Neural crest cell (in vitro differentiated cells): ENCODE measurements at places on chromosomes 7 and 10.

GRCh38 chr10:50470345-50470744 is 153.4 kb downstream of the SGMS1 start:
- no peak for DNase-seq

DNA sequence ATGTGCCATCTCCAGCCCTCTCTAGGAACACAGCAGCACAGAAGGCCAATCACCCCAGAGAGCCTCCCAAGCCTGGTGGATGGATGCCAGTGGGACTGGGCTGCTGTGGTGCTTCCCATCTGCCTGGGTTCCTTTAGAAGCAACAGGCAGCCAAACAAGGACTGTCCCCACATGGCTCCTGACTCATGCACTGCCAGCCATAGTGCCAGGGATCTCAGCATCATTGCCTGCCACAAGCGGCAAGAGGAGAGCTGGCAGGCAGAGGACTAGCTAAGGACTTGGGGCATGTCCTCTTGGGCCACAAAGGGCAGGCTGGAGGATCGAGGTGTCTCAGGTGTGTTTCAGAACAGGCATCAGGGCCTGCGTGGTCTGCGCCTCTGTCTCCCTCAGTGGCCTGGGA is 23.4 kb upstream of the FIGNL1 start:
- no peak for DNase-seq

GRCh38 chr10:118397391-118397790 is 55.3 kb upstream of the FAM204A start:
- DNase-seq, result no peak

DNA sequence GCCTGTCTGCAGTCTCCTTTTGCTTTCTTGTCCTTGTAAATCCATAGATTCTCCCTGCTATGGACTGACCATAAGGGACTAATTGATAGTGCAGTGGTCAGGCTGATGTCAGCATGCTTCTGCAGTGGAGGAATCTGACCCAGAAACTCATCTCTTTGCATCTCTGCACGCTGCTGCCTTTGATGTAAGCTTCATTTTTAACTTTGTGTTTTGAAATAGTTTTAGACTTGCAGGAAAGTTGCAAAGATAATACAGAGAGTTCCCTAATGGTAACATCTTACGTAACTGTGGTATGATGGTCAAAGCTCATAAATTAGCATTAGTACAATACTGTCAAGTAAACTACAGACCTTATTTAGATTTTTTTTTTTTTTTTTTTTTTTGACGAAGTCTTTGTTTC is 89.6 kb downstream of the GALNT17 start:
- no peak for DNase-seq

GRCh38 chr10:85318809-85319807 is 990.7 kb downstream of the CCSER2 start:
- DNase-seq, result no peak

- no peak for DNase-seq
Observed at GRCh38 chr7:134902058-134902457, 84.2 kb upstream of the AGBL3 start.
